Parietal lobe (tissue), 2 donors: ENCODE measurements at places on chromosomes 1 and 21. TPM values are rescaled to one million over a fixed set of nuclear protein-coding genes. Genes with fewer than 3 reads are reported as not detected.

The CENPF gene
- 30.0 TPM for total RNA-seq

The LAMB3 gene
- total RNA-seq, result 1.3 TPM

The ARHGEF2 gene
- 185 TPM for total RNA-seq

The RGS1 gene
- total RNA-seq, result 9.1 TPM

The ADAMTS5 gene
- 5.3 TPM for total RNA-seq

The TCHH gene
- total RNA-seq, result under 0.01 TPM

The GNG12 gene
- 20.7 TPM for total RNA-seq

The ARMH1 gene
- total RNA-seq, result 10.6 TPM
